ENCODE measurements at places on chromosomes 1 and 21. TPM values are rescaled to one million over a fixed set of nuclear protein-coding genes. Genes with fewer than 3 reads are reported as not detected.

Gene IER5
- 33.2 TPM for total RNA-seq

Gene PCP4
- 0.95 TPM for total RNA-seq

Gene NEK2
- 0.77 TPM for total RNA-seq

Gene COL6A1
- 148 TPM for total RNA-seq
